Thoracic aorta (tissue), 2 donors: ENCODE measurements at places on chromosomes 4 and X. TPM values are rescaled to one million over a fixed set of nuclear protein-coding genes. Genes with fewer than 3 reads are reported as not detected.

Gene PHOX2B
- not detected for total RNA-seq

Gene TMEM154
- total RNA-seq: 1.6 TPM

Gene PRKG2
- total RNA-seq: not detected

Gene DCAF12L1
- 0.27 TPM for total RNA-seq

Gene XKRX
- 0.14 TPM for total RNA-seq

Gene DDX53
- total RNA-seq: not detected

Gene IL1RAPL1
- total RNA-seq: 0.54 TPM

Gene MAPK10
- total RNA-seq: 28.8 TPM

Gene SYNPO2
- total RNA-seq: 313 TPM

Gene MAP7D2
- not detected for total RNA-seq

Gene UGT2B7
- not detected for total RNA-seq
